ENCODE measurements at places on chromosomes 5 and 9.

DNA sequence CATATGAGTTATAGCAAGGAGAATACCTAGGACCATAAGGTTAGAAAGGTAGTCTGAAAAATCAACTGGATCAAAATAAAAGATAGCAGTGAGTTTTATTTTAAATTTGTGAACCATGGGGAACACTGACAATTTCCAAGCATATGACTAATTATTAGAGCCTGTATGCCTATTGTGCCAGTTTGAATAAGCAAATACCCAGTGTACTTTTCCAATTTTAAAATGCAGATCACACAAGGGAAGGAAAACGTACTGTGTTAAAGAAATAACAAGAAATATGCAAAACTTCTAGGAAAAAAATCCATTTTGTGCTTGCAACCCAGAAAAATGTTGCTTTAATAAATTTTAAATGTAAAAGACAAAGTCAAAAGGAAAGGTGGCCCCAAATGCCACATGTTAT is 257.4 kb downstream of the BNC2 start:
- DNase-seq: no peak

GRCh38 chr9:122135529-122135859 is 24.1 kb downstream of the NDUFA8 start:
- no peak for DNase-seq

GRCh38 chr9:127096208-127096607 is 26.2 kb downstream of the ANGPTL2 start:
- no peak for DNase-seq

DNA sequence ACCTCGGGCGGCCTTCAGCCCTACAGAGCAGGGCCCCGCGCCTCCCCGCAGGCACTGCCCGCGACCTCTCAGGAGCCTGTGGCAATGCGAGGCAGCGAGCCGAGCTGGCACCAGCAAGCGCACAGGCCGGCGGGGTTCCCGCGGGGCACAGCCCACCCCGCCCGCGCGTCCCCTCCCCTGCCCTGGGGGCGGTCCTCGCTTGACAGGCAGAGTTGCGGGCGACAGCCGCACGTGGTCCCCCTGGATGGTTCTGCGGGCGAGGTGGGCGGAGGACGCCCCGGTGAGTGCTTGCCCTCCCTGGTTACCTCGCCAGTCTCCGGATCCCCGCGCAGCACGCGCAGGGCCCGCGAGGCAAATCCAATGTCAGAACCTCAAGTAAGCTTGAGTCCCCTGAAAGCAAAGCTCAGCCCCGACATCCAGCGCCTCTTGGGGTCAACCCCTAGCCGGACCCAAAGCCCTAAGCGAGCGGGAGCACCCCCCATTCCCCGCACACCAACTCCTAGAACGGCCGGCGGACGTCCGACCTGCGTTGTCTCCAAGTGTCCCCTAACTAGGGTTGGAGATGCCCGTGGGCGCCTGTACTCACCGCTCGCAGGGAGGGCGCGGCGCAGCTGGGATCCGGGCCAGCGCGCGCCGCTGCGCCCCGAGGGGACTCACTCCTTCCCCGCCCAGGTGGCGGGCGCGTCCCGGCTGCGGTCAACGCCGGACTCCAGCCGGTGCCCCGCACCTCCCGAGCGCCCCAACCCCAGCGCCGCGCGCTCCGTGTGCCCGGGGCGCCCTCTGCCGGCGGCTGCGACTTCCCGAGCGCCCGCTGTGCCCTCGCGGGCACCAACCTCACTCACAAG is at the start of gene DRD1:
Gene DRD1 (minus strand): TSS at position 123 of the 845 bp plus-strand sequence. CDS start 1,083 bp downstream, outside the sequence.
- peak; percentile 72 for DNase-seq

DNA sequence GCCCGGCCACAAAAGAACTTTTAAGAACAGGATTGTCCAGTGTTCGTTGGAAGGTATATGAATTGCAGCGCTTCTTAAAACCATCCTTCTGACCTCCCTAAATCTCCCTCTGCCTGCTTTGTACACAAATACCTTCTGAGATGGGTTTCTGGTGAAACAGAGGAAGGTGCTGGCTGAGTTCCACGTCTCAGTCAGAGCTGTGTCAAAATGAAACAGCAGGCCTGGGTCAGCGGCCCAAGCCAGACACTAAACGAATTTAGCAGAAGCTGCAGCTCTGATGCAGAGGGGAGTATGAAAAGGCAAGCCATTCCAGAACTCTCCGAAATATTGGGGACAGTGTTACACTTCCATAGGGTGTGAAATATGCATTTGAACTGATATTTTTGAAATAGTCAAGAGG is 37.8 kb upstream of the CRB2 start:
- DNase-seq: peak; percentile 70

DNA sequence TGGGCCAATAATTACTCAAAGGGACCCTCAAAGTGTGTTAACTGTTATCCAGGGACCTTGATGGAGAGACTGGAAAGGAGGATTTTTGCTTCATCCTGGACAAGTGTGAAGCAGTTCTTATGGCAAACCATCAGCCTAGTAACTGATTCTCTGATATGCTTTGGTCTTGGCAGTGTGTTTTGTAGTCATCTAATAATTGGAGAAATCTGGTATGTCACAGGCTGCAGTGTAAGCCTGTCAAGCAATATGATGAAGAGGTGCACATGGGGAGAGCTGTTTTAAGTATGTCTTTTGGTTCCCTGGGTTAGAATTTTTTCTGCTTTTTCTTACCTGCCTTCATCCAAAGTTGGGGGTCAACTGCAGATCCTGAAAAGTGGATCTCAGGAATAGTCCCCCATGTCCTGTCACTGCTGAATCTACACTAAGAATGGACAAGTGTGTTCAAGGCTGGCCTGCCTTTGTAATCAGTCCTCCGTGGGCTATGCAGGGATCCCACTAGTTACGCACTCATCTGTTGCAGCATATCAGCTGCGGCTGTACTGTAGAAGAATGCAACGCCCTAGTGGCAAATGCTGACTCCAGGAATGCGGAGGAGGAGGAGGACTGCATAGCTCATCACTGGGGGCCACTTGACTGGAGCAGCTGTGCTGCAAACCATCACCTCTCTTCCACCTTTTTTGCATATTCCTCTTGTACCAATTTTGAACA is 1.9 kb downstream of the SPTAN1 start:
- no peak for DNase-seq

All from stimulated activated effector memory CD8-positive, alpha-beta T cell treated with anti-CD3 and anti-CD28 coated beads, Interleukin-12 subunit alpha, Interleukin-12 subunit beta, amount 100 ng/mL, for 72 hours (primary cell).